ENCODE measurements at places on chromosomes 5 and 9. TPM values are rescaled to one million over a fixed set of nuclear protein-coding genes. Genes with fewer than 3 reads are reported as not detected.

DNA sequence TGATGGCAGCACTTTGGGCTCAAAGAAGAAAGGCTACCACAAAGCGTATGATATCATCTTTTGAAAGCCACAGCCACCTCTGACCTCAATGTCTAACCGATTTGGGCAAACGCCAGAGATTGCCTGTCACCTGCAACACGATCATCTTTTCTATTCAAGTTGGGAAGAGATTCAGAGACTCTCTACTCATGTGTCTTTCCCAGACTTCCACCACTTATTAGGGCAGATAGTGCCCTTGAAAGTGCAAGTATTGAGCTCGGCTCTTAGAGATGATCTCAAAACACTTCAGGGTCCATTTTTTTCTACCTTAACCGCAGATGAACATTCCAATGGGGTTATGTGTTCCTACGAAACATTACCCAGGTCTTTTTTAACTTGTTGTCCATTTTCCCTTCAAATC lies 213.7 kb downstream of the DRD1 start:
- no peak for DNase-seq

GRCh38 chr9:133869674-133870405 lies 122.3 kb downstream of the VAV2 start:
- no peak for DNase-seq

STK32A gene
- polyA plus RNA-seq: 19.5 TPM

GRCh38 chr9:92711844-92712243 lies 41.9 kb upstream of the IPPK start:
- DNase-seq: no peak

PCDHGC4 gene
- polyA plus RNA-seq: 4.3 TPM

NEUROG1 gene
- not detected for polyA plus RNA-seq

CDH9 gene
- 8.6 TPM for polyA plus RNA-seq

DNA sequence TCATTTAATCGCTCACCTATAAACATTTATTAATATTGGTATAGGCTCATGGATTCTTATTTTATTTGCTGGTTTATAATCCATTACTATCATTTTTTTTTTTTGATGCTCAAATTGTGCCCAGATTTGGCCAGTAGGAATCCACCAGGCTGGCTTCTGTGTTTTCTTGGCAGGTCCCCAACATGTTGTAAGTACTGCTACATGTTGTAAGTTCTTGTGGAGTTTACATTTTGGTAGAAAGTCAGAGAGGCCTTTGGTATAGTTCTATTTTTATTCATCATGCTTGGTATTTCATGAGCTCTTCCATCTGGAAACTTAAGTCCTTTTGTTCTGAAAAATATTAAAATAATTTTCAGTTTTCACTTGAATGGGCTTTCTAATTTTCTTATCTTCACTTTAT lies 47.1 kb downstream of the MAT2B start:
- no peak for DNase-seq

CYSRT1 gene
- 16.3 TPM for polyA plus RNA-seq

DNA sequence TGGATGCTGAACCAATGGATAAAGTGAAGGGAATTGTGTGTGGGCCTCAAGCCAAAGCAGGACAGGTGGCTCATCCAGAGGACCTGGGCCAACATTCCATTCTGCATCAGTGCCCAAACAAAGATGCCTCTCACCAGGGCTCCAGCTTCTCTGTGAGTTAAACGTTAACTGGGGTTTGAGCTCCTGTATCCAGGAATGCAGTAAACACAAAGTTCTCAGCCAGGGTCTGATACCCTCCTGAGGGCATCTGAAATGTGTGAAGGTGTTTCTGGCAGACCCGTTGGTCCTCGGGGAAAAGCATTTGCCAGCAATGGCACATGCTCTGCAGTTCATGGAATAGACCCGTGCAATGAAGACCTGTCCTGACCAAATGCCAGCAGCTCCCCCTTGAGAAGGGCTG lies 33.9 kb upstream of the AOPEP start:
- peak; percentile 71 for DNase-seq

- peak; percentile 90 for DNase-seq
Observed at GRCh38 chr9:129174102-129174723, 3.8 kb downstream of the IER5L start.

GRCh38 chr5:36462295-36463021 lies 143.9 kb upstream of the SLC1A3 start:
- no peak for DNase-seq

GRCh38 chr5:142432961-142433360 lies 108.1 kb upstream of the SPRY4 start:
- DNase-seq: no peak

DNA sequence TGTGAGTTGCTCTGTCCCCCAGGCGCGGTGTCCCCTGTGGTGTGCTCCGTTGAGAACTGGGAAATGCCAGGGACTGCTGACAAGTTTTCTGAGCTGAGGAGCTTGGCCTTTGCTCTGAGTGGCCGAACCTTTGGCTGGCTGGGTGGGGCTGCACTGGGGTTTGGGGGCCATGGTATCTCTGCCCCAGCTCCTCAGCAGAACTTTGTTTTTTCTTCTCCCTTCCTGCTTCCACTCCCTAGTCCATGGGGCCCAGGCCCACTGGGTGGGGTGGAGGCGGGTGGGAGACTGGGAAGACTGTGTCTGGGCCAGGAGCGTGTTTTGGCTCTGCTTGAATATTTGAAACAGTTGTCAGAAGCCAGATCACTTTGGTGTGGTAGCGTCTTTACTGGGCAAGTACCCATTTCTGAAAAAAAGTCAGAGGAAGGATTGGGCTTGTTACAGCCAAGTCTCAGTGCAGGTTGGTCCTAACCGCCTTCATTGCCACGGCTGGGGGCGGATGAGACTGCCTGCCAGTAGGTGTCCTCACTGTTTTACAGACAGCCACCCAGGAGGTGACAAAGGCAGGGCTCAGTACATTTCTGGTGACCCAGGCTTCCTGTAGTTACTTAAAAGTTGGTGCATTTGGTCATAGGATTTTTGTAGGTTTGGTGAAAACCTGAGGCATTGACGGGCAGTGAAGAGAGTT lies 92.7 kb downstream of the DAB2IP start:
- no peak for DNase-seq

GRCh38 chr5:114447084-114447773 lies 85.4 kb downstream of the KCNN2 start:
- no peak for DNase-seq

DNA sequence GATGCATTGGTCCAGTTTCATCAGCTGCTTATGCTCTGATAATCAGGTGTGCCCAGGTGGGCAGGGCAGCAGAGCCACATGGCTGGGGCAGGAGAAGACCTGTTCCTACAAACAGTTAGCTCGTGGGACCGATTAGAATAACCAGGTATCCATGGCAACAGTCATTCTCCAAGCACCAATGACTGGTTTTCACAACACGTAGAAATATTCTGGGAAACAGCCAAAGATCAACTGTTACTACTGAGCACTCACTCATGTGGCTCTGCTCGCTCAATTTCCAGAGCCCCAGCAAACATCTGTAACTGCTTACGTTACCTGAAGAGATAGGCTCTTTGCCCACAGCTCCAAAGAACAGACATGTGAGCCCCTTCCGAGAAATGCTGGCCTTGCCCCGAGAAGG lies 302.0 kb downstream of the AGTPBP1 start:
- no peak for DNase-seq

DNA sequence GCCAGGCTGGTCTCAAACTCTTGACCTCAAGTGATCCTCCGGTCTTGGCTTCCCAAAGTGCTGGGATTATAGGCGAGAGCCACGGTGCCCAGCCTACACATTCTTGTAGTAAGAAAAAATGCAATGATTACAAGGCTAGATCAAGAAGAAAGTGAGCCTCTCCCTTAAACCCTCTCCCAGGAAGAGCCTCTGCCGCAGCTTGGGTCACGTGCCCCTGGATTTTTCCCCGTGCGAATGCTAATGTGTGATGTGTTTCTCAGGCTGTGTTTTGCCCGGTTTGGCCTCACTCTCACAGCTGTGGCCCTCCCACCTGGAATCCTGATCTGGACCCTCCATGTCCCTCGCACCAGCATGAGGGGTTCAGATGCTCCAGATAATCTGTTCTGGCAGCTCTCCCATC lies 6.9 kb downstream of the PLPP7 start:
- no peak for DNase-seq

- no peak for DNase-seq
Observed at GRCh38 chr5:454936-455335, 12.0 kb downstream of the EXOC3 start.

FST gene
- polyA plus RNA-seq: 12.1 TPM

DNA sequence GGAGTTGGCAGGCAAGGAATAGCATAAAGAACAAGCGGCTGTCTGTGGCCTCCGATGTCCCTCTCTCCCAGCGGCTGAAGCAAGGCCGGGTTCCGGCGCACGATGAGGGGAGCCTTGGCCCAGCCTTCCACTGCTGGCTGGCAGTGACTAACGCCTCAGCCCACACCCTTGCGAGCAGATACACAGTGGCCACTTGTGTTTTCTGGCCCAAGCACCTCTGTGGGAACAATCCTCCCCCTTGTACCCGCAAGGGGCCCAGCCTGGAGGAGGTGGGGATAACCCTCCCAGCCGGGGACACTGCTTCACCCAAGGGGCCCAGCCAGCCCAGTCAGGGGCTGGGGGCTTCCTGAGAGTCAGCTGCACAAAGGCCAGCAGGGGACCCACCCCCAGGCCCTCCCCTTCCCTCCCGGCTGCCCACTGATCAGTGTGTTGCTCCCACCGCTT lies 23.2 kb downstream of the STK10 start:
- DNase-seq: no peak

- peak; percentile 28 for DNase-seq
Observed at GRCh38 chr5:81393783-81394718, at the start of gene ACOT12. Gene ACOT12, minus strand, starts transcription at chr5:81394134. Its CDS starts 20 bp downstream, at chr5:81394114.

- DNase-seq: no peak
Observed at GRCh38 chr9:33135470-33135958, 31.6 kb downstream of the B4GALT1 start.

- DNase-seq: no peak
Observed at GRCh38 chr5:132058646-132059042, 1.8 kb upstream of the IL3 start.

SHOC1 gene
- polyA plus RNA-seq: 0.67 TPM

DNA sequence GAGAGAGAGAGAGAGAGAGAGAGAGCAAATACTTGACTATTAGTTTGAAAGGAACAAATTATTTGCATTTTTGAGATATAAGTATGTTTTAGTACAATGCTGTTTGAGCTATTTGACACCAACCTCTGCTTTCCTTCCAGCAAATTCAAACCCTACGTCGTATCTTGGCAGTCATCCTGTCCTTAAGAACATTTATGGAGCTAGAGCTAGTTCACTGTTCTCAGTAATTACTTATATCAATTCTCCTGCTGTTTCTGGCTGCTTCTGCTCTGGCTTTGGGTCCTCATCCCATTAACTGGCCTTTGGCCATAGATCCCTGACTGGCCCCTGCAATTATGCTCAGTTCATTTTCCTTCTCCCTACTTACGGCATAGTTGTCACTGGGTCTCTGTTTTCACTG lies 19.9 kb upstream of the ERAP2 start:
- DNase-seq: peak; percentile 15

All from renal pelvis (tissue), 12 donors.